ENCODE measurements at places on chromosomes 5 and 9.

GRCh38 chr5:149141957-149142851 lies 911 bp downstream of the ABLIM3 start:
- no peaks in the 10 kb centered on the region for H3K36me3 ChIP-seq
- DNase-seq, result no peak
- H3K27me3 ChIP-seq, result peaks cover 28% of the 10 kb centered on the region
- no peak overlapping the region for H3K27ac ChIP-seq
- no peaks in the 10 kb centered on the region for H3K4me1 ChIP-seq

GRCh38 chr9:137836831-137837241 lies 40.7 kb upstream of the CACNA1B start:
- no peaks in the 10 kb centered on the region for H3K27me3 ChIP-seq
- H3K27ac ChIP-seq, result no peak overlapping the region
- H3K4me3 ChIP-seq, result no peak overlapping the region
- peaks cover 20% of the 10 kb centered on the region for H3K36me3 ChIP-seq
- H3K4me1 ChIP-seq, result no peaks in the 10 kb centered on the region

GRCh38 chr5:125451622-125452021 lies 705.2 kb upstream of the ZNF608 start:
- no peaks in the 10 kb centered on the region for H3K36me3 ChIP-seq
- H3K27ac ChIP-seq, result no peak overlapping the region
- H3K4me1 ChIP-seq, result no peaks in the 10 kb centered on the region
- no peaks in the 10 kb centered on the region for H3K27me3 ChIP-seq
- H3K4me3 ChIP-seq, result no peak overlapping the region

DNA sequence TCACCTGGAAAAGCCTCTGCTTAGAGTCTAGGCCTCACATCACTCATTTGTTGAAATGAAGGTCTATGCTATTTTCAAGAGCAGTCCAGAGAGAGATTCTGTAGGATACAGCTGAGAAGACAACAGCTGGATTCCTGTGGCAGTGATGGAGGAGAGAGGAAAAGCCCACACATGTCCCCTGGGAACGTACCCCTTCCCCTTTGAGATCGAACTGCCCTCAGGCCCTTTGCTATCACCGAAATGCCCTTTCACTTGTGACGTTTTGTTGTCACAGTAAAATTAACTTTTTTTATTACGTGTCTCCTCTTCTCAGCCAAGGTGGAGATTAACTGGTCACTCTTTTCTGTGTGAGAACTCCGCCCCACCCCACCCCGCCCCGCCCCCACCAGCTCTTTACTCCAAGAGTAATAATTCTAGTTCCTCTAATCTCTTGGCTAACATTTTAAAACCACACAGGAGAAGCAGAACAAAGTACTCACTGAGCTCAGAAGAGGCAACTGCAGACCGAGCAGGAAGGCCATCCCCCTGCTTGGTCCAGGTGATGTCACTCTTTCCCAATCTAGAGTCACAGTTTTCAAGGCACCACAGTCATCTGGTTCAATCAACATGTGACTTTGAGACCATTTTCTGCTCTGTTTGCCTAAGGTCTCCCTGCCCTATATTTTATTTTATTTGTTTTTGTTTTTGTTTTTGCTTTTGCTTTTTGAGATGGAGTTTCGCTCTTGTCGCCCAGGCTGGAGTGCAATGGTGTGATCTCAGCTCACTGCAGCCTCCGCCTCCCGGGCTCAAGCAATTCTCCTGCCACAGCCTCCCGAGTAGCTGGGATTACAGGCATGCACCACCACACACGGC lies 105.6 kb downstream of the SUSD1 start:
- H3K4me1 ChIP-seq, result peaks cover 16% of the 10 kb centered on the region
- DNase-seq, result no peak
- no peak overlapping the region for H3K4me3 ChIP-seq
- no peak overlapping the region for H3K27ac ChIP-seq
- H3K36me3 ChIP-seq, result no peaks in the 10 kb centered on the region
- no peaks in the 10 kb centered on the region for H3K27me3 ChIP-seq

- no peaks in the 10 kb centered on the region for H3K36me3 ChIP-seq
- DNase-seq, result no peak
- no peak overlapping the region for H3K27ac ChIP-seq
- H3K4me1 ChIP-seq, result no peaks in the 10 kb centered on the region
- H3K27me3 ChIP-seq, result no peaks in the 10 kb centered on the region
Measured at GRCh38 chr5:148839960-148840359, 13.5 kb downstream of the ADRB2 start.

- peaks cover 8% of the 10 kb centered on the region for H3K4me1 ChIP-seq
- H3K27ac ChIP-seq, result no peak overlapping the region
- no peaks in the 10 kb centered on the region for H3K27me3 ChIP-seq
- DNase-seq, result no peak
- H3K36me3 ChIP-seq, result no peaks in the 10 kb centered on the region
Measured at GRCh38 chr9:94864862-94865509, 138.5 kb downstream of the AOPEP start.
